ENCODE measurements at places on chromosomes 16 and 17. TPM values are rescaled to one million over a fixed set of nuclear protein-coding genes. Genes with fewer than 3 reads are reported as not detected.

GRCh38 chr16:75481475-75481874 is 13.8 kb downstream of the CHST6 start:
- DNase-seq, result no peak

KRT33A gene
- not detected for total RNA-seq

DNA sequence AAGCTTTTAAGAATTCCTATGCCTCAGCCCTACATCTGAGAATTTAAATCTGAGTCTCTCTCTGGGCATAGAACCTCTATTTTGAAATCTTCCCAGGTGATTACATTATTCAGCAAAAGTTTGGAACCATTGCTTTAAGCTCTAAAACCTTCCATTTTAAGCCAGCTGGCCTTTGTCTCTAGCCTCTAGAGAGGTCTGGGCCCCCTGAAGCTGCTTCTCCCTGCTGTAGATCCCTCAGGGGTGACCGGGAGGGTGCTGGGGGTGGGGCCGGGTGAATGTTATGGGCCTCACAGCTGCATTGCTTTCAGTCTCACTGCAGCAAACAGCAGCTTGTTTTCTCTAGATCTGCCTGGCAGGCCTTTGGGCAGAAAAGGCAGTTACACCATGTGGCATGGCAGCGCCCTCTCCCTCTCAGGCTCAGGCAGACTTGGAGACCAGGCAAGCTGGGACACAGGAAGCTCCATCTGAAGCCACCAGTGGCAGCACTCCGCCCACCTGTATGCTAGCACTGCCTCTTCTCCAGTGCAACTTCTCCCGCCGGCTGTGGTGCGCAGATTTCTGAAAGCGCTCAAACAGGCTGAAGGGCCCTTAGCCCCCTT is 66.3 kb downstream of the MPRIP start:
- DNase-seq, result no peak

DNA sequence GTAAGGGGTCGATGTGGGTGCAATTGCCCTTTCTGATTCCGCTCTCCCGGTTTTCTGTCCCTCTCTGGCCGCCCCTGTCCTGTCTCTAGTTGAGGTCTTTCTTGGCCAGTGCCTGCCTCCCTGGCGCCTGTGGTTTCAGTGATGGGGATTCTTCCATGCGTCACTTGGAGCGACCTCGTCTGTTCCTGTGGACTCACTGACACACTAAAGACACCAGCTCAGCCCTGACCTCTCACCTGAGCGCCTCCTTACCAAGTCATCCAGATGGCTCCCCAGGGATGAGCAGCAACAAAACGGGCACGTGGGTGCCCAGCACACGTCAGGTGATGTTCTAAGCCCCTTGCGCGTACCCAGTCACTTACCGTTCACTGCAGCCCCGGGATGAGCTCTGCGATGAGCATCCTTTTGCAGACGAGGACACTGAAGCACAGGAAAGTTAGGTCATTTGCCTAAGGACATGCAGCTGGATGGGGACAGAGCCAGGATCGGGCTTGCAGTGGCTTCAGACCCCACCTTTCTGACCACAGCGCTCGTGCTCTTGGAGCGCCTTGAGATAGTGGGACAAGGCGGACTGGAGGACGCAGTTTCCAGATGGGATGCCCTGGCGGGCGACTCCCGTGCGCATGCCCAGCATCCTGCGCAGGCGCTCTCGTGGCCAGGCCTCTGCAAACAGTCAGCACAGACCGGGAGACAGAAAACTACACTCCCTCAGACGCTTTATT is 11.5 kb upstream of the LGALS3BP start:
- no peak for DNase-seq

TADA2A gene
- total RNA-seq, result 24.7 TPM

DNA sequence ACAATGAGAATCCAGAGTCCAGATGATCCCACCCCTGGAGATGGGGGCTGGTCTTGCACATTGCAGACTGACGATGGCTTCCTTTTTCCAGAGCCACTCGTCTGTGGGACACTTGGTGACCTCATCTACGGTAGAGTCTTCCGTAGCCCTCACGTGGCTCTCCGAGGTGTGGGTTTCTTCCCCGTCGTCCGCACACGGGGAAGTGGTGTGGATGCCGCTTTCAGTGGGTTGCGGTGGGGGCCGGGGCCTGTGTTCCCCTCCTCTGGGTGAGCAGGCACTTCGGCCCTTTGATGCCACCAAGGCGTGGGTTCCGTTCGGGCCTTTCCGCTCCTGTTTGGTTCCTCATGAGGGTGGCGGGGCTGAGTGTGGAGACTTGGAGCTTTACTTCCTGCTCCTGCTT is 21.4 kb downstream of the BAIAP2 start:
- DNase-seq, result no peak

Measured in endothelial cell (in vitro differentiated cells).